Germinal center (tissue), 1 donor: ENCODE measurements at places on chromosomes 5 and 9.

DNA sequence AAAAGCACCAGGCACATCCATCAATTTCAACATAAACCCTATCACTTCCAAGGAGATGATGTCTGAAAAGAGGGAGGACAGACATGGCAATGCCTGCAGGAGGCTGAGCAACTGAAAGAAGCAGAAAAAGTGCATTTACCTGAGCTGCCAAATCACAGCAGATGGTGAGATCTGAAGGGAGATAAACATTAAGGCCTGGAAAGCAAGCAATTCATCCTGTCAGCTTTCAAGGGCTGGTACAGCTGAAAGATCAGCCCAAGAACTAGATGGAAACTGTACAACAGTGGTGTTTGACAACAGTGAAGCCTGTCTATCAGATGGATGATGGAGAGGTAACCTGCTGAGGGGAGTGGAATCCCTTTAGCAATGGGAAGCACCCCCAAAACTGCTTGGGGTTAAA lies 433.2 kb upstream of the ZNF608 start:
- DNase-seq = no peak

DNA sequence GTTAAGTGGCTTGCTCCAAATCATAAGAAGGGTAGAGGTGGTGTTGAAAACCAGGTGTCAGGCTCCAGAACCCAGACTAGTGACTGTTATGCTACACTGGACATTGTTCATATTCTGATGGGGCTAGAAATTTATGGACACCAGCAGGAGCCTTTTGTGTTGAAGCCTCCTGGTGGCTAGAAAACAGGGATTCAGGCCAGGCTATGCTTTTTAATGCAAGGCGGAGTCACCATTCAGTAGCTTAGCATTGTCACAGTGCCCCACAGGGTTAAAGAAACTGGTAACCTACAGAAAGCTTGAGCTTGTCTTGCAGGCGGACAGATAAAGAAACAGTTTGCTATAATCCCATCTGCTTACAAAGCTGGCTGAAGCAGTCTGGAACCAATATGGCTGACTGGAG lies 23.0 kb upstream of the GOLM1 start:
- DNase-seq = no peak

GRCh38 chr5:59843511-59844213 lies 49.9 kb downstream of the PDE4D start:
- DNase-seq = no peak

- no peak for DNase-seq
Measured at GRCh38 chr9:74369844-74370243, 127.3 kb upstream of the RORB start.

GRCh38 chr5:150129813-150130492 lies 25.7 kb downstream of the PDGFRB start:
- DNase-seq = peak; percentile 74

GRCh38 chr5:123083298-123083697 lies 5.7 kb upstream of the PRDM6 start:
- DNase-seq = no peak

DNA sequence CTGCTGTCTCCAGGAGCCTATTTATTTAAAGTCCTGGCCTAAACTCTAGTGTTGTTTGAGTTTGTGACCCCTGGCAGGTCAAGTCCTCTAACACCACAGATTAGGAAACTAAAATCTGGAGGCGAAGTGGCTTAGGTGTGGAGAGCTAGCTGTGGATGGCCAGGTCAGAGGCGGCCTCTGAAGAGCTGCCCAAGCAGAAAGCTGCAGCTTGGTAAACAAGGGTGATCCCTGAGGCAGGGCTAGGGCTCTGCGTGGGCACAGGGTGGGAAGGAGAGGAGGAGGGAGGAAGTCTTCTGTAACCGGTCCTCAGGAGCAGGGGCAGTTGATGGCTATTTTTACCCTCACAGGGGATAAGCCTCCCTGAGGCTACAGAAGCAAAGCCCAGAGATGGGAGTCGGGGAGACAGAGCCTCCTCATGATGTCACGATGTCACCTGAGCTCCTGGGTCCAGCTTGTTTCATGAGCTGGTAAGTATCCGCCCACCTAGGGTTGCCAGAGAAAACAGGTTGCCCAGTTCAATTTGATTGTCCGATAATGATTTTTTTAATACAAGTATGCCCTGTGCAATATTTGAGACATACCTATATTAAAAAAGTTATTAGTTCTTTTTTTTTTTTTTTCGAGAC lies 25.9 kb upstream of the BOD1 start:
- DNase-seq = no peak

- DNase-seq = no peak
Measured at GRCh38 chr9:20291201-20291600, 331.1 kb downstream of the MLLT3 start.

DNA sequence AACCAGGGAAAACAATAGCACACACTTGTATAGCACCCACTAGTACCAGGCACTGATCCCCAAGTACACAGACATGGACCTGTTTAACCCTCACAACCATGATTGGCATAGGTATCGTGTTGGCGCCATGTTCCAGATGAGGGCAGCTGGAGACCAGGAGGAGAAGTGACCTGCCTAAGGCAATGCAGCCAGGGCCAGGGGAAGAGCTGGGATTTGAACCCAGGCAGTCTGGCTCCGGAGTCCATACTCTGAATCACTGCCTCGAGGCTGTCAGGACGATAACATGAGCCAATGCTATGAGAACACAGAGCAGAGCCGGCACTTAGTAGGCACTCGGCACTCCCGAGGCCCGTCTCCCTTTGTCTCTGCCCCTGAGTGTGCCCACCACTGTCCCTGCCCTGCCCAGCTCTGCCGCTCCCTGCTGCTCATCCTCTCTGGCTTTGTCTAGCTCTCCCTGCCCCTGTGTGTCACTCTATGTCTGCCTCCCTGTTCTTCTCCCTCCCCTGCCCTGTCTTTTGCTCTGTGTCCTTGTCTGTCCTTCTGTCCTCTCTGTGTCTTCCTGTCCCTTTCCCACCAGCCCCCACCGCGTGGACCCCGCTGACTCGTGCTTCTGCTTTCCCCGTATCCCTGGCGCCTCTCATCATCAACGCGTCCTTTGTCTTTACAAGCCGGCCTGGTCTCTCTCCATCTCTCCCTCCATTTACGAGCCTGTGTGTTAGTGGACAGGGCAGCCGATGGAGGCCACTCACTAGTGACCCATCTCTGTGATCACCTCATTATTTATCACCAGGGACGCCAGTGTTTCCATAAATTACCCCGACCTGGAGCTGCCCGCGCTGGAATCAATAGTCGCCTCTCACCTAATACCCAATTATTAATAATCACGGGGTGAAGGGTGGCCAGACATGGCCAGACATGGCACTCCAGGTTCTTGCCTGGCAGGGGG lies 99.4 kb upstream of the MVB12B start:
- no peak for DNase-seq

DNA sequence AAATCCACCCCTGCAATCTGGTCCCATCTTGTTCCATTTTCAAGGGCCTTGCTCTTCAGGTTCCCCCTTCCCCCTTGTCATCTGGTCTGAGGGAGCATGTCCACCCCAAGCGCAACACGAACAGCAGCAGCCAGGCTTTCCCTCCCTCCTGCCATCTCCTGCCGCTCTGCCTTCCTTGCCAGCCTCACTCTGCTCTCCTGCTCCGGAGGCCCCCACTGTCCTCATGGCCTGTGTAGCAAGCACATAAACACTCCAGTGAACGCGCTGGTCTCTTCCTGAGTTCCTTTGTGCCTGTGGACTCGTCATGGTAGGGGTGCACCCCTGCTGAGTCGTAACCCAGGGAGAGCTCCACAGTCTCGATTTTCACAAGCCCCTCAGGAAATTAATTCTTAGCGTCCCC lies 29.9 kb downstream of the TENT4A start:
- DNase-seq = no peak

GRCh38 chr5:89168766-89169165 lies 285.8 kb upstream of the MEF2C start:
- no peak for DNase-seq

DNA sequence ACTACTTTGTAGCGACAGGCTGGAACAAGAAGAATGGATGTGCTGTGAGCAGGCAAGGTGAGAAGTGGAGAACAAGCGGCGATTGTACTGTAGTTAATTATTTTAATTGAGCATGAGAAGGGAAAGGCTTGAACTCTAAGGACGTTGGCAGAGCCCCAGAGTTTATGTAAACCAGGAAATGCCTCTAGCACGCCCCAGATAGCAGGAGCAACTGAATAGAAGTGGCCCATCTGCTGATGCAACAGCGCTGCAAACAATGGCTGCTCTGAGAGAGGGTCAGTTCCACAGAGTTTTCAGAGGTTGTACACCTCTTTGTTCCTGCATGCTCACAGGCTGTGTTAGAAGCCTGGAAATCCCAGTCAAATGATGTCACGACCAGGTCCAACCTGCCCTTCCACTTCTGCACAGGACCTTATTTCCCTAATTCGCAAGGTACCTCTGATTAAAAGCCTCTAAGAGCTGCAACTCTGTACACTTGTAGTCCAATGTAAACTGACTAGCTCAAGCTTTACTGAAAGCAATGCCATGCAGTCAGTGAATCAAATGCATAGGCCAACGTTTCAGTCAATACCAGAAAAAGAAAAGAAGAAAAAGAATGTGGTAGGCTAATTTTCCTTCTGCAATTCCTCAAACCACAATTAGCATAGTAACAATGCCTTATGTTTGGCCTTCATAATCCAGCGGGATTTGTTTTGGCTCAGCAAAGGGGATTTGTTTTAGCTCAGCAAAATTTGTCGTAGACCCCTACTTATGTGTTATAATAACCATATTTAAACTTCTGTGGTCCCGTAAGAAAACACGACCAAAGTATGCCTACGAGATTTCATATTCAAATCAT lies 119.6 kb upstream of the RETREG1 start:
- no peak for DNase-seq

DNA sequence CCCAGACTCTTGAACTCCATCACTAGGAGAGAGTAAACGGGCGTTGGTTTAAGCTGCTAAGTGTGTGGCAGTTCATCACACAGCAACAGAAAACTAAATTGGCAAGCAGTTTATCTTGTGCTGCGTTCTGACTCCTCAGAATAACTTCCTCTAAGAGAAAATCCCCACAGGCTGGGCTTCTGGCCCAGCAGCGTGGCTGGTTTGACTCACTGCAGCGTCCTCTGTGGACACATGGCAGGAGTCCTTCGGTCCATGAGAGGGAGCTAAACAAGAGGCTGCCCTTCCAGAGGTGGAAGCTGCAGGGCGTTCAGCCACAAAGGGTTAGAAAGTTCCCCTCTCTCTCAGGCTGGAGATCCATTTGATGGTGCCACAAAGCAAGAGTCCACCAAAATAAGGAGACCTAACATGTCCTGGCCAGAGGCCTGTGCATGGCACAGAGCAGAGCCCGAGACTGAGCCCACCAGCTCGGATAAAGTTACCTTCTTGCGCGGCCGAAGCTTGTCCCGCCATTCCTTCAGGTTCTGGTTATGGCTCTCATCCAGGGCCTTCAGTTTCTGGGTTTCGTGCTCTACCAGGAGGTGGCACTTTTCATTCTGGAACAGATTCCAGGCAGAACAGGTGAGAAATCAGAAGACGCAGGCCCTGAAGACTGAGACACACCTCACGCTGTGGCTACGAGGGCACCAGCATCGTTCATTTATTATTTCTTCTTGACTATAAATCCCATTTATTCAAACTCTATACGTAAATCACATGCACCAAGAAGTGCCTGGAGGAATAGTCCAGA lies 46.2 kb upstream of the FBXW11 start:
- no peak for DNase-seq

DNA sequence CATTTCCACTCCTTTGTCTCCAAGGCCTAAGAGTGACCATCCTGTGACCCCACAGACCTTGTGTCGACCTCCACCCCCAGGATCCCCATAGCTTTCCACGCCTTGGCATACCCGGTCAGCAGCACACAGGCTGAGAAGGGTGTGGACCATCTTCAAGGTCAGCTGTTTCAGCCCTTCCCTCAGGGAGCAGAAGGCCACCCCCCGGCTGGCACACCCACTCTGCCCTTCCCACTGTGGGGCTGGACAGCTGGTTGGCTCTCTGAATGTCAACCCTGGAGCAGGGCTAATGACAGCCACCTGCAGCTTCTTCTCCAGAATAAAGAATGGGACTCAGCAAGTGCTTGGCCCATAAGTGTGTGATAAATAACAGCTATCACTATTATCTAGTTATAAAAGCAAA lies 93.1 kb downstream of the OLFM1 start:
- no peak for DNase-seq

- DNase-seq = no peak
Measured at GRCh38 chr5:151631941-151632340, 40.8 kb upstream of the FAT2 start.

- no peak for DNase-seq
Measured at GRCh38 chr5:140567136-140567818, 2.6 kb downstream of the SLC35A4 start.

DNA sequence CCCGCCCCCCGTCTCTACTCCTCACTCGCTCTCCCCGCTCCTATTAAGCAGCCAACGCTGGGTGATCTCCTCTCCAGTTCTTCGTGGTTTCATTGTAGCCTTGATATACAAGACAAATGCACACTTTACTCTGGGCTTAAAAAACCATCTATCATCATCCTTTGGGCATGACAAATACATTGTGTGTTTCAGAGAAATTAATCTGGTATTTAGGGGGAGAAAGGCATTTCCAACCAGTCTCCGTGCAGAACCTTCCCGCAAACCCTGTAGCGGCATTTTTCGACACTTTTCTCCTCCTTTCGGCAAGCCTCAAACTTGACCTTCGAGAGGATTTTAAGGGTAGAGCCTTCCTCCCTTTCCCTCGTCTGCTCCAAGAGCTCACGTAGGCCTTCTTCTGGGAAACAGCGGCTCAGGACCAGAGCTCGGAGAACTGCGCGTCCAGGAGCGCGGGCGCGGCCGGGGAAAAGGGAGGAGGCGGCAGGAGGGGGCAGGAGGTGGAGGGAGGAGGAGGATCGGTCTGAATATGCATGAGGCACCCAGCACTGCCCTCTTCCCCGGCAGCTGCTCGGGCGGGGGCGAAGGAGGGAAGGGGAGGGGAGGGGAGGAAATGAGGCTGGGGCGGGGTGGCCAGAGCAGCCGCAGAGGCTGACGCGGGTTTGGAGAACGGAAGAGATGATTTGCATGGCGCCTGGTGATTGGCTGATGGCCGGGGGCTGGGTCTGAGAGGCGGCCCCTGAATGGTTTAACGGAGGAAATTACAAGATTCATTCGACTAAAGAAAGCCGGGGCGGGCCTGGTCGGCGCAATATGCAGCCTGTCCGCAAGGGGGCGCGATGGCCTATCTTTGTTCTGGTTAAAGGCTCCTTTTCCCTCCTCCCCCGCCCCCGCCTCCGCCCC lies 127.5 kb downstream of the TMEM161B start:
- peak; percentile 81 for DNase-seq

GRCh38 chr5:52356311-52356918 lies 431.3 kb upstream of the ITGA1 start:
- DNase-seq = no peak

GRCh38 chr5:112637343-112637742 lies 100.3 kb upstream of the APC start:
- DNase-seq = no peak

- DNase-seq = no peak
Measured at GRCh38 chr5:157778121-157778805, 34.8 kb downstream of the LSM11 start.

GRCh38 chr5:79561525-79561893 lies 47.6 kb upstream of the HOMER1 start:
- no peak for DNase-seq

DNA sequence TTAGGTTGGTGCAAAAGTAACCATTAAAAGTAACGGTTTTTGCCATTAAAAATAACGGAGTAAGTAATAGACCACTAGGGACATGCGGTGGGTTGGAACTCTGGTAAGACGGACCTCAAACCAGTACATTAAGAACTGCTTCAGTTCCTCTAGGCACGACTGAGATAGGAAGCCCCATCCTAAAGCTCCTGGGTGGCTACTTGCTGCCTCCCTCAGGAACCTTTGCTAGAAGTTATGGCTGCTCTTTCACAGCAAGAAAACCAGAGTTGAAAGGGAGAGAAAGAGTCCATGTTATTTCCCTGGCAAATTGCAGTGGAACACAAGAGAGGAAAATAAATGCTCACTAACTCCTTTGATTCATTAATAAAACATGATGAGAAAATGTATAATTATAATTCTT lies 47.6 kb downstream of the MCTP1 start:
- no peak for DNase-seq
